ENCODE measurements at places on chromosomes 13 and 19.

DNA sequence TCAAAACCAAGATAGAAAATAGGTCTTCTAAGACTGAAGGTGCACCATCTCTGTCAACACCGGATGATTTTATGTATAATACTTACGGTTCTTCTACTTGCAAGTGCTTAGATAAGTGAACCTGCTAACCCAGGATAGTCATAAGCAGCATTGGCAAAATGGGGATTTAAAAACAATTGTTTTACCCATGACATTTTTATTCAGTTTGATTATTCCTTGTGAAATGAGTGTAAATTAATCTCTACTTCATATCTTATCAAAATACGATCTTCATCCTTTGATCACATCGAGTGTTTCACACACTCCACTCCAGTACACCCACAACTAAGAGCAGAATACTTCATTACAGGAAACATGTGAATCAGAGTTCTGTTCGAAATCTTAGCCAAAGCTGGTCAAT lies 23.0 kb upstream of the MTRF1 start:
- DNase-seq: no peak

DNA sequence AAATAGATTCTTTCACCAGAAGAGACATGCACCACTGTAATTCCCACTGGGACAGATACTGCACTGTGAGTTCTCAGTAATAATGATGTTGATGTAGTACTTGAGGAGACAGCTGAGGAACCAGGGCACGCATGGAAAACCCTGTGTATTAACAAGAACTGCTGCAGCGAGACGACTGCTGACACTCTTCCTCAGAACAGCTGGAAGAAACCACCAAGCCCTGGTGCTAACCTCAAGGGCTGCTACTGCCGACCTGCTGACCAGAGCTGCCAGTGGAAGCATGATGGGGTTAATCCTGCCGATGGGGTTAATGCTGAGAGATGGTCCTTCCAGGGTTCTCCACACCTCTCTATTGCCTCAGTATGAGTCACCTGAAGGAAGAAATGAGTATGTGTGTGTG lies 45.6 kb downstream of the EDNRB start:
- DNase-seq: no peak

- DNase-seq: peak; percentile 95
These were observed 27.3 kb downstream of the NUMBL start for GRCh38 chr19:40662925-40663694.

DNA sequence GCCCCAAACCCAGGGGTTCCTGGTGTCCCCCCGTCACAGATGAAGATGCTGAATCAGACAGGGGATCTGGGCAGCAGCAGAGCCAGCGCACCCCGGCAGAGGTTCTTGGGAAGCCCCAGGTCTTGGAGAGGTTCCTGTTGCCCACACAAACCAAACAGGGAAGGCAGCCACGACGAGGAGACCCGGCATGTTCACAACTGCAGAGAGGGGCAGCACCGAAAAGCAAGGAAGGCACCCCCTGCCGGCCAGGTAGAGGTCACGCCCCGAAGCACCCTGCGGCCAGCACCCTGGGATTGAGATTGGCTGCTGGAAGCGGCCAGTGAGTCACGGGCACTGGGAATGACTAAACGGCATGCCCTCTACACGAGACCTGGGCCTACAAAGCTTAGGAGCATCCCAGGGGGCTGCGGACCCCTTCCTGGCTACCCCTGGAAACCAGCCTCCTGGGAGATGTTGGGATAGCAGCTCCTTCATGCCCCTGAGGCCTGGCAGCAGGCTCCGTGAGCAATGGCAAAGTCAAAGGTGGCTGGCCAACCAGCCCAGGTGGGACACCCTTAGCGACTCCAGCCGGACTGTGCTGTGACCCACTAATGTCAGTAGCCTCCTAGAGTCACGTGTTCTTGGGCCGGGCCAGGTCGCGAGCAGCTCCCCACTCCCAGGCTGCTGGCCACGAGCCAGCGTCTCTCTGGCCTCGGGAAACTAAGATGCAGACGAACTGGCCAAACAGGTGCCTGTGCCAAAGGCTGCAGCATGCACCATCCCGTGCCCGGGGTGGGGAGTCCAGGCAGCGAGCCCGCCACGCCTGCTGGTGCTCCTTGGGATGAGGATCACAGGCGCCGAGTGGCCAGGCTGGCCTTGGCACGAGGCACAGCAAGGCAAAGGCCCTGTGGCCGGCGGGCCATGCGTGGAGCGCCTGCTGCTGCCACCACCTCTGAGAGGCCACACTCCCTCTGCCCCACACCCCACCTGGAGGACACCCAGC lies 43.2 kb downstream of the MLLT1 start:
- DNase-seq: peak; percentile 64

- no peak for DNase-seq
These were observed 991.7 kb downstream of the EFNB2 start for GRCh38 chr13:105543742-105544141.

DNA sequence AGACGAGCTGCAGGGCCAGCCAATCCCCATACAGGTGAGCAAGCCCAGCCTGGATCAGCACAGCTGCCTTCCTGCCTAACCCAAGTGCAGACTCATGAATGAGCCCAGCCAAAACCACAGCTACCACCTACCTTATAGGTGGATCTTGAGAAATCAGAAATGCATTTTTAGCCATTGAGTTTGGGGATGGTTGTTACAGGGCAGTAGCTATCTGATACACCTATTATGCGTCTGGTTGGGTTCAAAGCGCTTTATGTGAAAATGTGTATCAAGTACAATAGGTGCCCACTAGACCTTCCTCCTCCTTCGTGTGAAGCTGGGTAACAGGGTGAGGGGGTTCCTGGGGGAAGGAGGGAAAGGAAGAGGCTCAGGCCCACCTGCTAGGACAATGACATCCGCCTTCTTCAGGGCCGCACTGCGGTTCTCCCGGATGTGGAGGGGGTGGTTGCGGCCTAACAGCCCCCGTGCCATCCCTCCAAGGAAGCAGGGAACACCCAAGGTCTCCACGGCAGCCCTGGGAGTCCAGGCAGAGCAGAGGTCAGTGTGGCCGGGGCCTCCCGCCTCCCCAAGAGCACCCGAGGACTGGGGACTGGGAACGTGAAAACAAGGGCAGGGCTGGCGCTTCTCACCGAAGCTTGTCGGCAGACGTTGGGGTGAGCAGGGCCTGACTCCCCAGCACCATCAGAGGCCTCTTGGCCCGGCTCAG lies 11.7 kb downstream of the SYDE1 start:
- no peak for DNase-seq

DNA sequence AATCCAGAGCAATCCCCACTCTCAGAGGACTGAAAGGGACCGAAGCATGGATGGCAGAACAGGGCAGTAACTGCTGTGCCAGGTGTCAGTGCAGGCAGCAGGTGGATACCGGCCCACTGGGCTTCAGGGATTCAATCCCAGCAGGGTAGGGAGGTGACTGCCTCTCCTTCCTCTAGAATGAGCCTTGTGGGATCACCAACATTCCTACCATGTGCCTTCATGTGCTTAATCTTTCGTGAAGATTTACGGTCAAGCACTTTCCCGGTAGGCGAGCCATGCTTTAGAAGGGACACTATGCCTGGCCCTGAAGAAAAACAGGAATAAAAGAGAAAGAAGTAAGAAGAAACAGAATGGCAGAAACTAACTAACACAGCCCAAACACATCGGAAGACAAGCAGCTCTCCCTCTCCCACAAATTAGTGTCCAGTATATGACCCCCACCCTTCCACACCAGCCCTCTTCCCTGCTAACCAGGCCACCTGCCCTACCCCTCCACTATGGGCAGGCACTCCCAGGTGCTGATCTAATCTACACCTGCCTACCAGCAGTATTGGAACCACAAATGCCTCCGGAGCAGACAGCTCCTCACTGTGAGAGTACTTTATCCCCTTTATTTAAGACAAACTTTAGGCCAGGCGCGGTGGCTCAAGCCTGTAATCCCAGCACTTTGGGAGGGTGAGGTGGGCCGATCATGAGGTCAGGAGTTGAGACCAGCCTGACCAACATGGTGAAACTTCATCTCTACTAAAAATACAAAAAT lies 162.5 kb downstream of the NUFIP1 start:
- DNase-seq: no peak

DNA sequence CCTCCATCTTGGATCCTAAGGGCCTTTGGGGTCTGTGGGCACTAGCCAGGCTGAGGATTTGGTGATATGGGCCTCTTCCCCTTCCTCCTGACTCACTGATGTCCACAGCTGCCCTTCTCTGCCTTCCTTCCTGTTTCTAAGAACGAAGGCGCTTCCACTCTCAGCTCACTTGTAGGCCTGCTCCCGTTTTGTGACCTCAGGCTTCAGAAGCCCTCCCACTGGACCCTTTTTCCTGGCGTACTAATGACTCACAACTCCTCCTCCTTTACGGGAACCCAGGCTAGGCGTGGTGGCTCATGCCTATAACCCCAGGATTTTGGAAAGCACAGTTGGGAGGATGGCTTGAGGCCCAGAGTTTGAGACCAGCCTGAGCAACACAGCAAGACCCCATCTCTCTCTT lies 55.6 kb downstream of the TMED1 start:
- DNase-seq: peak; percentile 61

GRCh38 chr13:111344471-111345191 lies 24.2 kb downstream of the TEX29 start:
- peak; percentile 57 for DNase-seq

GRCh38 chr13:31476266-31476665 lies 263.1 kb upstream of the RXFP2 start:
- DNase-seq: no peak

- no peak for DNase-seq
These were observed 5.1 kb downstream of the PPP1R12C start for GRCh38 chr19:55112246-55112776.

- DNase-seq: no peak
These were observed 19.8 kb upstream of the FXYD3 start for GRCh38 chr19:35095667-35096368.

GRCh38 chr19:23799321-23799720 lies 40.6 kb upstream of the ZNF681 start:
- no peak for DNase-seq

GRCh38 chr19:40822161-40822560 lies 23.2 kb downstream of the EGLN2 start:
- no peak for DNase-seq

DNA sequence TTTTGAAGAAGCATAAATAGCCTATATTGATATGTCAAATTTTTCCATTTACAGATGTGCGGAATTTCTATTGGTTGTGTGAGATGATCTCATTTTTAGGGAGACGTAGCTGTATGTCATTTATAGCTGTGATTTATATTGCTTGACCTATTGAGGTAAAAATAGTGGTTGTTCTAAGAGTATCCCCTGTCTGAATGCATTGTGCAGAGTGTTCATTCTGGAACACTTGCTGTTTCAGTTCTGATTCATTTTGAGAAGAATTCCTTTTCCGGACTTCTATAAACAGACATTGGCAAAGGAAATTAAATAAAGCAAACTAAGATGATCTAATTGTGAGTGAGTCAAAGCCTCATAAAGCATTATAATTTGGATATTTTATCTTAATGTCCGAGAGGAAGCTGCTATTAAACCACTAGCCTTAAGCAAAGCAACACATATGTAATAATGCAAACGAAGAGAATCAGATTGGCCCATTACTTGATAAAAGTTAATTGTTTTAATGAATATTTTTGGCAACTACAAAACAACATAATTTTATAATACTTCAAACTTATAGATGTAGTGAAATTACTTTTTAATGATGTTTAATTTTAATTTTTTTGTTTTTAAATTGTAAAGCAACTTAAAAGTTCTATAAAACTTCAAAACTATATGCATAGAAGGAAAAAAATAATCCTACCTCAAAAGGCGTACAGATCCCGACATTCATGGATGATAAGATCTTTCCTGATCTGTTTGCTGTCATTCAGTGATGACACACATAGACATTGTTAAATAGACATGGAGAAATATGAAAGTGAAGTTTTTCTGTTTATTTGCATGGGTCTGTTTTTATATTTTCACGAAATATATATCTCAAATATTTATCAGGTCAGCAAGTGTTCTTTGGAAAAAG lies 942.6 kb upstream of the SLC10A2 start:
- no peak for DNase-seq

- no peak for DNase-seq
These were observed 144.4 kb upstream of the WASF3 start for GRCh38 chr13:26412936-26413716.

GRCh38 chr13:23593148-23593547 lies 22.9 kb downstream of the TNFRSF19 start:
- no peak for DNase-seq

GRCh38 chr13:95676105-95676761 lies 706 bp upstream of the DNAJC3 start:
- DNase-seq: no peak

DNA sequence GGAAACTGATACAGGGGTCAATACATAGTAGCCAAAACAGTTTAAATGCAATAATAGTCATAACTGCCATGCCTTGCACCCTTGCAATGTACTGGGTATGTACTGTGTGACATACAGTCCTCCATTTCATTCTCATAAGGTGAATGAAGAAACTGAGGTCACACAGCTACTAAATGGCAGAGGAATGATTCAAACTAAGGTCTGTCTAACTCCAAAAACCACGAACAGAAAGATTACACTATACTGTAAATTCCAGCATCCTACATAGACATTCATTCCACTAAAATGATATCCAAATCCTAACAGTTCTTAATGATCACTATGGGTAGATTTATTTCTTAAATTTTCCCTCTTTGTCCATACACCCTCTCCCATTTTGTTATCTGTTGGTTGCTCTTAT lies 238.1 kb upstream of the SERP2 start:
- no peak for DNase-seq

DNA sequence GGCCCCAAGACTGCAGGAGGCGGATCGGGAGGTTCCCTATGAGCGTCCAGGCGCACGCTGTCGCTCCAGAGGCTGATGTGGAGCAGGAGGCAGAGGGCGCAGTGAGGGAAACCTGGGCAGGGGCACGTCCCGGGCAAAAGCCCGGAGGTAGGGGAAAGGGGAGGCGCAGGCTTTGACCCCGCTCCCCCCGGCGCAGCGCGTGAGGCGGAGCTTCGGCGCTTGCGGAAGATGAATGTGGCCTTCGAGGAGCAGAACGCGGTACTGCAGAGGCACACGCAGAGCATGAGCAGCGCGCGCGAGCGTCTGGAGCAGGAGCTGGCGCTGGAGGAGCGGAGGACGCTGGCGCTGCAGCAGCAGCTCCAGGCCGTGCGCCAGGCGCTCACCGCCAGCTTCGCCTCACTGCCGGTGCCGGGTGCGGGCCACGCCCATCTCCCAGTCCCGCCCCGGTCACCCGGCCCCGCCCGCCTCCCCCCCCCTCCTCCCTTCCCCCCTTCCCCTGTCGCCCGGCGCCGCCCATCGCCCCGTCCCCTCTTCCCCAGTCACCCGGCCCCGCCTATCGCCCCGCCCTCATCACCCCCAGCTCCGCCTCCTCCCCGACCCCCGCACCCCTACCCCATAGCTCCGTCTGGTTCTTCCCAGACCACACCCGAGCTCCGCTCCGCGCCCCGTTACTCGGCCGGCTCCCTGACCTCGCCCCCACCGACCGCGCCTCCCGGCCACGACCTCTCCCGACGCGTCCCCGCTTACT lies 4.1 kb downstream of the HMG20B start:
- peak; percentile 81 for DNase-seq

DNA sequence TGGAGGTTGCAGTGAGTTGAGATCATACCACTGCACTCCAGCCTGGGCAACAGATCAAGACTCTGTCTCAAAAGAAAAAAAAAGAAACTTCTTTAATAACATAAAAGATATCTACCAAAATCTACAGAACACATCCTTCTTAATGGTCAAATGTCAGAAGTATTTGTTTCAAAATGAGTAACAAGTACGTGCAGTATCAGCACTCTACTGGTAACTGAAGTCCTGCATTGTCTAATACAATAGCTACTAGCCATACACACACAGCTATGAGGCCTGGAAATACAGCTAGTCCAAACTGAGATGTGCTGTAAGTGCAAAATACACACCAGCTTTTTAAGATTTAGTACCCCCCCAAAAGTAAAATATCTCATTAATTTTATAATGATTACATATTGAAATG lies 88.1 kb downstream of the TSC22D1 start:
- no peak for DNase-seq

GRCh38 chr19:7866399-7867091 lies 7.6 kb downstream of the PRR36 start:
- DNase-seq: no peak

- no peak for DNase-seq
These were observed 10.3 kb downstream of the TRPM4 start for GRCh38 chr19:49167857-49168409.
